ENCODE measurements at places on chromosomes 2 and 18. TPM values are rescaled to one million over a fixed set of nuclear protein-coding genes. Genes with fewer than 3 reads are reported as not detected.

- no peak for DNase-seq
Measured at GRCh38 chr18:72181241-72181764, 362.8 kb downstream of the CBLN2 start.

DNA sequence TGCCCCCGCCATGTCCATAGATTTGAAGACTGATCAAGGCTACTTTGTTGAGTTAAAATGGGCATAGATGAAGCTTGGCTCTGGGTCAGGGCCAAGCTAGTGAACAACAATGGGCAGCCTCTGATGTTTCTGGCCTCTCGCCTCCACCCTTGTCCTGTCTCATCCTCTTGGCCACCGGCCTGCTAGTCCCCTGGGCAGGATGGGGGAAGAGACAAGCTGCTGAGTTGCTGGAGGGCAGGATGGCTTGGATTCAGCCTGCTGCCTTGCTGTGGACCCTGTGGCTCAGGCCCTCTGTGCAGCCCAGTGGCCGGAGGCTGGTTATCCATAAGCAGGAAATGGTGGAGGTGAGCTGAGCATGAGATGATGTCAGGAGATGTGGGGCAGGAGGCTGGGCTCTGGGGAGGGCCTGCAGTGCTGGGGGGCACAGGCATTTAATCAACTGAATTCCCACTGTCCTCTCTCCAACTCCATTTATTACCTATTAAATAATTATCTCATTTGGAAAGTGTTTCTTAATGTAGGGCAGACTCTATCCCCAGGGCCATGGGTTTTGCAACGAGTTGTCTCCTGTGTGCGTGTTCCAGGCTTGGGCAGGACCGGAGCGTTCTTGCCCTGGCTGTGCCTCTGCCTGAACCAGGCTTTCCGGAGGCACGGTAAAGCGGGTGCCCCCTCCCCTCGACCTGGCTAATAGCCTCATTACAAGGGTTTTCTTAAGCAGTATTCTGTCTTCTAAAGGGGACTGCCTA is 122.9 kb downstream of the GLI2 start:
- no peak for DNase-seq

- DNase-seq = peak; percentile 46
Measured at GRCh38 chr2:201882353-201883090, 76.2 kb downstream of the CDK15 start.

- no peak for DNase-seq
Measured at GRCh38 chr2:166067229-166067628, 60.6 kb downstream of the SCN1A start.

GRCh38 chr2:122652670-122653069 is 897.2 kb downstream of the TSN start:
- DNase-seq = no peak

- peak; percentile 46 for DNase-seq
Measured at GRCh38 chr2:210617732-210618330, 61.4 kb downstream of the CPS1 start.

DNA sequence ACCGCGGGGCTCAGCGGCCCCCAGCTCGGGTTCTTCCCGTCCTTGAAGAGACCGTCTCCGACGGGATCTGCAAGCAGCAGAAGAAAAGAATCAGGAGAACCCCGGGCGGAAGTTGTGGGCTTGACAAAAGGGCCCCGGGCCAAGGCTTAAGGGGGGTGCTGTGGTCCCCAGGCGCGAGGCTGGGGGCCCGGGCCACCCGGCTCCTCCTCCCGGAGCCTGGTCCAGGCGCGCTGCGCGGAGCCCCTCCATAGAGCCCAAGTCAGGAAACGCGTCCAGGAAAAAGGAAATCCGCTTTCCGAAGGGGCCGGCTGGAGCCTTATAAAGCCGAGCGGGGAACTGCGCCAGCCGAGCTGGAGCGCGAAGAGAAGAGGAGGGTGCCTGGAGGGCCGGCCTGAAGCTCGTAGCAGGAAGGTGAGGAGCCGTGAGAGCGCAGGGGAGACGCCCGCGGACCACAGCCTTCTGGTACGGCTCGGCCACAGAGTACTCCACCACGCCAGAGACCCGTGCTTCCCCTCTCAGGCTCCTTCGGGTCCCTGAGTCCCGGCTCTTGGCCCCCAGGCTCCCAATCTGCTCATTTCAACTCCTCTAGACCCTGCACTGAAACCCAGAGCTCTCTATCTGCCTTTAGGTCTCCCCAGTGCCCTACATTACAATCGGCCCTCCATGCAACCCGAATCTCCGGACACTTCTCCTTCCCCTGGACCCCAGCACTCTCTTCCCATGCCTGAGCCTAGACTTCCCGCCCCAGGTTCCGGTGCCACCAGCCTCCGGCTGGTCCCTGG is 554 bp downstream of the FEV start:
- DNase-seq = no peak

DNA sequence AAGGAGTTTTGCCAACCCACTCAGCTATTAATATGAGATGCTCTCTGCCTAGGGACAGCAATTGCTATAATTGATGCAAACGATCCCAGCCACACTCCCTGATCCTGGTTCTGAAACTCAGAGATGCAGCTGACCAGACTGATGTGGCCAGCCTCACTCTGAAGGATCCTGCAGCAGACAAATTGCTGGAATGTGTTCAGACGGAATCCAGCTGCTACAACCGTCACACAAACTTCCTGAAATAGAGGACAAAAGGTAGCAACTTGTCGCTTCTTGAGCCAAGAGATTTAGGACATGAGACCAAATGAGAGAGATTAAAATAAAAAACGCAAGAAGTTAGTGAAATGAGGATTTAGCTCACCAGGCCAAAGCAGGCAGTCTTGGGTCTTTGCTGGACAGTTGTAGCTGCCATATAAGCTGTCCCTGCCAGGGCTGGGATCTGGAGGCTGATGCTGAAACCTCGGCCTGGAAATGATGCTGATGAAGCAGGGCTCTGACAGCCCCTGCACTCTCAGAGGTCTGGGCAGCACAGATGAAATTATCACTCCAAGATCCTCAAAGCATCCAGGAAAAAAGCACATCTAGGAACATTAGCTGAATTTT is 8.3 kb upstream of the YWHAQ start:
- DNase-seq = peak; percentile 48

DNA sequence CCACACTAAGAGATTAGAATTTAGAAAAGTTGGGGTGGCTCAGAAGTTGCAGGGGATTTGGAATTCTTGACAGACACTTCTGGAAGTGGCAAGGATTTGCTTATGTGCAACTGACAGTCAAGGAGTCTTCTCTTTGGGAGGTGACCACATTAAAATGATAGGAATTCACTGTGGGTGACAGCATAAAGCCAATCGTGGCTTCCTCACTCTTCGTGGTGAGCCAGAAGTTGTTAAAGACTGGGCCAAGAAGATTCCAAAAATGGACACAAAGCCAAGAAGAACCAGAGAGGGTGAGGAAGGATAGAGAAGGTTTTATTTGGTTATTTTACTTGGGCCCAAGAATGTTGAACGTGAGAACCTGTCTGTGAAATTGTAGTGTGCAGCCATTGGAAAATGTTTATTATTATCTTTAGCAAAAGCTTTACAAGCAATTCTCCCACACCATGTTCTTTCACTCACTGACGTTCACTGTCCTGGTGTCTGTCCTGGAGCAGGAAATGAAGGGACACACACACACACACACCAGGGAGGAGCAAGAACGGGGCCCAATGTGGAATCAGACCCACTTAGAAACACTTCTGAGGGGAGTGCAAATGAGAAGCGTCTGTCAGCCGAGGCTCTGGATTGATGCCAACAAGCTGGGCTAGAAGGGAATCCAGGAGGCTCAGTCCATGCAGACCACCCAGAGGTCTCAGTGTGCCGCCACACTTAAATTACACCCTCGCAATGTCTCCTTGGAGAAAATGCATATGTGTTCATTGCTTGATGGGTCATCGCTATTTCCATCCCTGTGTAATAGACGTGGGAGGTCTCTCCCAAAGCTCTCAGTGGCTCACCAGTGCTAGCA is 37.2 kb downstream of the STEAP3 start:
- DNase-seq = no peak

GRCh38 chr2:233584210-233584609 is 17.6 kb upstream of the USP40 start:
- no peak for DNase-seq

DNA sequence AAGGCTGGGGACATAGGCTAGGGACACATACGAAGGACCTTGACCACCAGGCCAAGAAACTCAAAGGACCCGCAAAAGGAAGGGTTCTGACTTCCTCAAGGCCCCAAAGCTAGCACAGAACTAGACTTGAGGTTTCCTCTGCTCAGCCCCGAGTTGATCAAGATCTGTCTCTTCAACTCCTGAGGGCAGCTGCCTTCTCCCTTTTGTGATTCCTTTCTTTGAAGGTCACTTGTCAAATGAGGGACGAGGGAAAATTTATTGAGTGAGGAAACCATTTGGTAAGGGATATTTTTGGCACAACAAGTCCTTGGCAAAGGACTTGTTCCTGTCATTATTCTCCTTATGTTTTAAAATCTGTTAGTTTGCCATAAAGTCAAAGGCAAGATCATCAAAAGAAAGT is 12.3 kb upstream of the ROCK2 start:
- no peak for DNase-seq

GRCh38 chr18:11810379-11810778 is 40.8 kb upstream of the CHMP1B start:
- no peak for DNase-seq

DNA sequence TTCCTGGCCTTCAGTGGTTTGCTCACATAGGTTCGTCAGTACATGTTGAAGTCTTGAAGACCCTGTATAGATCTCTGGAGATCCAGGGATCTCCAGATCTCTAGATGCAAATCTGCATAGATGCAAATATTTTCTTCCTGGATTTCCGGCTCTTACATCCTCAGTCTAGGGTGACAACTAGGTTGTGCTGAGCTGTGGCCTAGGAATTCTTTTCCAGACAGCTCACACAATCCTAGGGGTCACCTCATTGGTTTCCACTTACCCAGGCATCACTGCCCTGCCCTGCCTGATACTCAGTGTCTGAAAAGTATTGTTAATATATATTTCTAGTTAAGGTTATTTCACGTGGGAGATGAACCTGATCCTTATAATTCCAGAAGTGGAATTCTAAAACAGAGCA is 105.1 kb upstream of the TTC27 start:
- no peak for DNase-seq

- no peak for DNase-seq
Measured at GRCh38 chr2:236718207-236718992, 148.8 kb downstream of the ACKR3 start.

DNA sequence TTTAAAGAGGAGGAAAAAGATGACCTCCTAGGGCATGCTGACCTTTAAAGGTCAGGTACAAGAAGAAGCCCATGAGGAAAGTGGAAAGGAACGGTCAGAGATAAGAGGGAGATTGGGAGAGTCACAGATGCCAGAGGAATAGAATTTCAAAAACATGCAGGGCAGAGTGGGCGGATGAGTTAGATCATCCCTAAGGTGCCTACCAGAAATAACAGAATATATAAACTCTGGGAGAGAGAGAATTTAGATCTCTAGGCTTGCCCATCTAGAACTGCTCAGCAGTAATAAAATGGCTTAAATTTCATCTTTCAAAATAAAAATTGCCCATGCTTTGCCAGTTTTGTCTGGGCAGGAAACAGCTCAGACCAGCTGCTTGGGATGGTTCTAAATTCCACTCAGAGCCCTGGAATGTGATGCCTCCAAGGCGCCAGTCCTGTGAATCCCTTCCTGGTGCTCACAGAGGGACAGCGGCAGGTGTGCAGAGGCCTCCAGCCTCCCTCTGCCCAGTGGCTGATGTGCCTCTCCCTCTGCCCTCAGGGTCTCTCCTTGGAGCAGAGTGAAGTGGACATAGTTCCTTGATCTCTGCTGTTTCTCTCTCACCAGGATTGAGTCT is 130.9 kb downstream of the ANTXR1 start:
- DNase-seq = peak; percentile 99

DNA sequence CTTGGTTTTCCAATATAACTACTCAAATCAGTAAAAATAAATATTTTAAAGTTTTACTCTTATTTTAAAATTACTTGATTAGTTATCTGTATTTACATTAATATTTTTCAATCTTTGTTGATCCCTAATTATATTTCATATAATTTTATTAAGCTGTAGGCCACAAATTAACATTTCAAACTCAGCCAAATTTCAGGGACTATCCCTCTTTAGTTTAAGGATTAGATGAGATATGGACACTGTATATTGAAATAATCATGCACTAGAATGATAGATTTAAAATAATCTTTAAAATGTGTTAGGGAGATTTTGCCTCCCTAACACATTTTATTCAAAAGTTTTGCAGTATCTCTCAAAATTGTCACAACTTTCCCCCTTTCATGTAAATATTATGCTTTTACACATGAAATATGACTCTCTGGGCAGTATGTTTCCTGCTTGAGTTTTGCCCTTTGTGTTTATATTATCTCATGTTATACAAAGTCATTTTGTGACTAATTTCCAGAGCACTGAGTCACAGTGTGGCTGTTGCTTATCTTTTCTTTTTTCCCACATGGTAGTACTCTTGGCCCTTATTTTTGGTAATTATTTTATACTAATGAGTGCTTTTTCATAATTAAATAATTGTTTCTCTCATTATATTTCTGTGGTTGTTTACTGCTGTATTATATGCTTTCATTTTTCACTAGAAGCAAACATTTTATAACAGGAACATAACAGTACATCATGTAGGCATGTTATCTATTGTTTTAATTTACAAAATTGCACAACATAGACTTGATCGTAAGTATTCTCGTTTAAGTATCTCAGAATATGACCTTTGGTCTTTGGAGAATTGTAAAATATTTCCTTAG is 1.2 kb downstream of the TFPI start:
- peak; percentile 85 for DNase-seq

GRCh38 chr18:58172031-58172430 is 128.0 kb downstream of the NEDD4L start:
- DNase-seq = no peak

DNA sequence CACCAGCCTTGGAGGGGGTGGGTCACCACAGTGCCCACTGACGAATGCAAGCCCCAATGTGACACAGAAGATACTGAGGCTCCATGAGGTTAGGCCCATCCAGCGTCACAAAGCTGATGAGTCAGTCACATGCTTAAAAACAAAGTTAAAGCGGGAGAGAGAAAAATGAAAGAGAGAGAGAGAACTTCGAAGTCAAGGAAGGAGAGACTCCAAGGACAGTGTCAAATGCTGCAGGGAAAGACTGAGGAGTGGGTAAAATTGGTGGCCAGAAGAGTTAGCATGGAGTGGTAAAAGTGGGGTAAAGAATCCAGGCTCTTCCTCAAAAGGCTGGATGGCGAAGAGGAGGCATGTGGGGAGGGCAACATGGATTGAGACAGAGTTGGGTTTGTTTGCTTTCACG is 201.9 kb upstream of the CCDC150 start:
- no peak for DNase-seq

DNA sequence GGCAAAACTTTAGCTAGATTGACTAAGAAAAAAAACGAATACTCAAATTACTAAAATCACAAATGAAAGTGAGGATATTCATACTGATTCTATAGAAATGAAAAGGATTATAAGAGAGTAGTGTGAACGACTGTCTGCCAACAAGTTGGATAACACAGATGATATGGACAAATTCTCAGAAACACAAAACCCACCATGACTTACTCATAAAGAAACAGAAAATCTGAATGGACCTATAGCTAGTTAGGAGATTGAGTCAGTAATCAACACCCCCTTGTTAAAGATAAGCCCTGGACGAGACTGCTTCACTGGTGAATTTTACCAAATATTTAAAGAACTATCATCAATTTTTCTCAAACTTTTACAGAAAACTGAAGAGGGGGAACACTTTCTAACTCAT is 108.8 kb upstream of the TMEM200C start:
- DNase-seq = no peak

- peak; percentile 73 for DNase-seq
Measured at GRCh38 chr2:69667805-69668382, 24.4 kb upstream of the AAK1 start.

The IL1RN gene
- not detected for total RNA-seq

The PRSS56 gene
- 0.40 TPM for total RNA-seq

The FBXO36 gene
- total RNA-seq = 3.1 TPM

The UGT1A6 gene
- total RNA-seq = not detected

The CNRIP1 gene
- total RNA-seq = 36.4 TPM

The ALK gene
- not detected for total RNA-seq

The SMAD7 gene
- total RNA-seq = 7.6 TPM

The SOS1 gene
- total RNA-seq = 12.7 TPM

The ZBTB7C gene
- total RNA-seq = 0.17 TPM

The BOLL gene
- not detected for total RNA-seq
